ENCODE measurements at places on chromosomes 6 and 20.

DNA sequence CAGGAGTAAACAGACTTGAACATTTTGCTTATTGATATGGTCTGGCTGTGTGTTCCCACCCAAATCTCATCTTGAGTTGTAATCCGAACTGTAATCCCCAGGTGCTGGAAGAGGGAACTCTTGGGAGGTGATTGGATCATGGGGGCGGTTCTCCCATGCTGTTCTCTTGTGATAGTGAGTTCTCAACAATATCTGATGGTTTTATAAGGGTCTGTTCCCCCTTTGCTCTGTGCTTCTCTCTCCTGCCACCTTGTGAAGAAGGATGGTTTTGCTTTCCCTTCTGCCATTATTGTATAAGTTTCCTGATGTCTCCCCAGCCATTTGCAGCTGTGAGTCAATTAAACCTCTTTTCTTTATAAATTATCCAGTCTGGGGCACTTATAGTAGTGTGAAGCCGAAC, 40.0 kb downstream of the MYLIP start:
- no peak for DNase-seq

- DNase-seq: no peak
These were observed 194.2 kb downstream of the PRL start for GRCh38 chr6:22102671-22103070.

DNA sequence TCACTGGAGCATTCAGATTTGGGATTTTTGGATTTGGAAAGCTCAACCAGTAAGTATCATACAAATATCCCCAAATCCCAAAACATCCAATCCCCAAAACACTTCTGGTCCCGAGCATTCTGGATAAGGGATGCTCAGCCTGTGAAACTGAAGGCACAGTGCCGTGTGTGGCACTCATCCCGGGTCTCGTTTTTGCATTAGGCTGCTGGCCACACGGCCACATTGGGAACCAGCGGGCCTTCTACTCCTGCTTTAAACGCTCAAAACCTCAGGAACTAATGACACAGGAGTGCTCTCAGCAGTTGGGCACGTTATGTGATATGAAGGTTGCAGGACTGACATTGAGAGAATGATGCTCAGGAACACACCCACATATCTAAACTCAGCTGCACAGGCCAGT, 35.6 kb downstream of the PSMG4 start:
- no peak for DNase-seq

DNA sequence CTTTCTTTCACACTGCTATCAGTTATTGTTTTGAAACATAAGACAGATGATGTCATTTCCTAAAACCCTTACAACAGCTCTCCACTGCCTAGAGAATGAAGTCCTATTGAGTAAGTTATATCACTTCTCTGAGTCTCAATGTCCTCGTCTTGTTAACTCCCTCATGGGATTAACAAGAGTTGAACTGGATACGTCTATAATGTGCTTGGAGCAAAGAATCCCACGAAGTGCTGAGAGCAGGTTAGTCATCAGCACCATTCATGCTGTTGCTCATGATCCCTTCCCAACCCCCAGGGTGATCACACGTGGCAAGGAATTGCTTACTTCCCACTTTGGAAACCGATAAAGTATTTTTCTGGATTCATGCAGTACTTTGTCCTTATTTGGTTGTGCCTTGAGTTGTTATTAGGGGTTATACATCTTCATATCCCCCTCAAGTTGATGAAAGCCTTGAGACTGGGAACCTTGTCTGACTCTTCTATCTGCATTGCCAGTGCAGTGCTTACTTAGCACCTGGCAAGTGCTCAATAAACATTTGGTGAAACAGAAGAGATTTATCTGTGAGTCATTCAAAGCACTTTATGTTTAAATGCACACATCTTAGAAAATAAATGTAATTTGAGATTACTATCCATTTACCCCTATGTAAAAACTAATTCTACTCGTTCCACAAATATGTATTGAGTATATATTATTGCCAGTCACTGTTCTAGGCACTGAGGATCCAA, 487.5 kb downstream of the EPM2A start:
- no peak for DNase-seq

- no peak for DNase-seq
These were observed 1.5 kb upstream of the ADTRP start for GRCh38 chr6:11780097-11780428.

DNA sequence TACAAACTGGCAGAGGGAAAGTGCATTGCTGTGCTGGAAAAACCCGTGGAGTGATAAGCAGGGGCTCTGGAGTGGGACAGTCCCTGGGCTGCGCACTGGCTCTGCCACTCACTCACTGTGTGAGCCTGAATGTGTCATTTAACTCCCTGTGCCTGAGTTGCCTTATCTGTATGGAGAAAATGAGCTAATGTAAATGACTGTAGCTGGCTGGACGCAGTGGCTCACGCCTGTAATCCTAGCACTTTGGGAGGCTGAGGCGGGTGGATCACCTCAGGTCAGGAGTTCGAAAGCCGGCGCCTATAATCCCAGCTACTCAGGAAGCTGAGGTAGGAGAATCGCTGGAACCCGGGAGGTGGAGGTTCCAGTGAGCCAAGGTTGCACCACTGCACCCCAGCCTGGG, 18.4 kb upstream of the RPN2 start:
- DNase-seq: no peak

GRCh38 chr6:131317516-131317915, 182.2 kb downstream of the AKAP7 start:
- DNase-seq: no peak

- peak; percentile 81 for DNase-seq
These were observed at the start of gene PHACTR3 for GRCh38 chr20:59603781-59604541. PHACTR3 (plus strand) TSS chr20:59604540; CDS start chr20:59605015, 475 bp downstream.

GRCh38 chr20:47699818-47700217, 85.5 kb downstream of the SULF2 start:
- no peak for DNase-seq

GRCh38 chr20:40680161-40680959, 8.7 kb downstream of the MAFB start:
- no peak for DNase-seq

DNA sequence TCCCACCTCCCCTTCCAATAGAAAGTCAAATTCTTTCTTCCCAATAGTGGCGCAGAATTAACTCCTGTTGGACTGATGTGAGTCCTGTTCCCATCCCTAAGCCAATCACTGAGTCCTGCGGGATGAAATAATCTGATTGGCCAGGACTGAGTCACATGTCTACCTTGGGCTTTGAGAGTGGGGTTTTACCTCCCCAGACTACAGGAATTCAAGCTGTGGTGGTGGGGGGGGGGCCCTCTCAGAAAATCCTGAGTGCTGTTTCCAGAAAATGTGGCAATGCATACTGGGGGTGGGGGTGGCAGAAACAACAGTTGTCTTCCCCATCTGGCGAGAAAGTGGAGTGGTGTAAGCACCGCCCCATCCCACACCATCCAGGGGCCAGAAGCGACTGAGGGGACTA, 65.7 kb downstream of the CTCFL start:
- no peak for DNase-seq

DNA sequence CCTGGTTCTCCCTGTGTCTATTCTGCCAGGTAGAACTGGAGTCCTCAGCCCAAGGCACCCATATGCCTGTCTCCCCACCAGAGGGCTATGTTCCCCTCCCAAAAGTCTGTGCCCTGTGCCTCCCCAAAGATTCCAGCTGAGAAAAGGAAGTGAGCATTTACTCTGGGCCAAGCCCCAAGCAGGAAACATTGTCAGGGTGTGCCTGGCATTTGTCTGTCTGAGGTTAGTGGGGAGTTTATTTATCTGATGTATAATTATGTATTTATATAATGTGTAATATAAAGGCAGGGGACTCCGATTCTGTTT, 5.6 kb downstream of the GDF5 start:
- DNase-seq: no peak

GRCh38 chr6:122845916-122846612, 57.0 kb downstream of the SMPDL3A start:
- no peak for DNase-seq

DNA sequence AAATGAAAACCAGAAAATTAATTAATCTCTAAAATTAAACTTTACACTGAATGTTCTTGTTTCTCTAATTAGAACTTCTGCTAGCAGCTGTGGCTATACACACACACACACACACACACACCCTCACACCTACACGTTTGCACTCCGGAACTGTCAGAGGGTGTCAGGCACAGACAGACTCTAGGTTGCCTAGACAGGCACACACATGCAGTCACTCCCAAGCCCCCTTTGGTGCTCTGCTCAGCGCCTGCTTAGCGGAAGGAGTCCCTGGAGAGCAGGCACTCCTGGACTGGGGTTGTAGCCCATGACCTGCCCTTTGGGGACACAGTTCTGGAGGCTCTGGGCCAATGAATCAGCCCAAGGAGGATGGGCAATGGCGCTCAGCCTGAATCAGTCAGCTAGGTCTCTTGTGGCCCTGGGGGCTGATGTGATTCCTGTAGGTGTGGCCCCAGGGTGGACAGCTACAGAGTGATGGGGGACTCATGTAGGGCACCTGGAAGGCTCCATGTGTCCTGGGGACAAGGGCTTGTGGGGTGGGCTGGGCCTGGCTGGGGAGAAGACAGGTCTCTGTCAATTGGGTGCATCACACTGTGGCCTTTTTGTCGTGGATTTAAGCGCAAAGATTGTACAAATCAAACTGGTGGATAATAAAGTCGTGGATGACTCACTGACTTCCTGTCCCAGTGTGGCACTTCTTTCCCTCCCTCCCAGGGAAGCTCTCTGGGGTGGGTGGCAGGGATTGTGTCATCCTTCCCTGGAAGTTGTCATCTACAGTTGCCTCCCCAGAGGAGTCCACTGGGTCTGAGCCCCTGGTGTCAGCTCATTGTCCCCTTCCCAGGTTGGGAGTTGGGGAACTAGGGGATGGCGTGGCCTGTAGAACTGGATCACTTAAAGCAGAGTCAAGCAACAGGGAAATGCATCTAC, 8.8 kb downstream of the TMEM151B start:
- DNase-seq: no peak

DNA sequence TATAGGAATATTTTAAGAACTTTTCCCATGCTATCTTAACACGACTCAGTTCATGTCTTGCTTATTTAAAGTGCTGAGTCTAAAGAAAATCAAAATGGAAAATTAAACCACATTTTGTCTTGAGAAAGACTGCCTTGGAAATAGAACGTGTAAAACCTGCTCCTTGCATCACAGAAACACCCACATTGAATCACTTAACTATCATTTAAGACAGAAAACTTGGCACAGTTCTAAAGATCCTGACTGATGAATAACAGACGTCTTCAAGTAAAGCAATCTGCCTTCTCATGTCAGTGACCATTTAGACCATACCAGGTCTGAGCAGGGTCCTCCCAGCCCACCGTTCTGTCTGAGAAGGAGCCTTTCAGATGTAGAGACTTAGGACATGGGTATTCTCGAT, 7.4 kb downstream of the PERP start:
- DNase-seq: no peak

DNA sequence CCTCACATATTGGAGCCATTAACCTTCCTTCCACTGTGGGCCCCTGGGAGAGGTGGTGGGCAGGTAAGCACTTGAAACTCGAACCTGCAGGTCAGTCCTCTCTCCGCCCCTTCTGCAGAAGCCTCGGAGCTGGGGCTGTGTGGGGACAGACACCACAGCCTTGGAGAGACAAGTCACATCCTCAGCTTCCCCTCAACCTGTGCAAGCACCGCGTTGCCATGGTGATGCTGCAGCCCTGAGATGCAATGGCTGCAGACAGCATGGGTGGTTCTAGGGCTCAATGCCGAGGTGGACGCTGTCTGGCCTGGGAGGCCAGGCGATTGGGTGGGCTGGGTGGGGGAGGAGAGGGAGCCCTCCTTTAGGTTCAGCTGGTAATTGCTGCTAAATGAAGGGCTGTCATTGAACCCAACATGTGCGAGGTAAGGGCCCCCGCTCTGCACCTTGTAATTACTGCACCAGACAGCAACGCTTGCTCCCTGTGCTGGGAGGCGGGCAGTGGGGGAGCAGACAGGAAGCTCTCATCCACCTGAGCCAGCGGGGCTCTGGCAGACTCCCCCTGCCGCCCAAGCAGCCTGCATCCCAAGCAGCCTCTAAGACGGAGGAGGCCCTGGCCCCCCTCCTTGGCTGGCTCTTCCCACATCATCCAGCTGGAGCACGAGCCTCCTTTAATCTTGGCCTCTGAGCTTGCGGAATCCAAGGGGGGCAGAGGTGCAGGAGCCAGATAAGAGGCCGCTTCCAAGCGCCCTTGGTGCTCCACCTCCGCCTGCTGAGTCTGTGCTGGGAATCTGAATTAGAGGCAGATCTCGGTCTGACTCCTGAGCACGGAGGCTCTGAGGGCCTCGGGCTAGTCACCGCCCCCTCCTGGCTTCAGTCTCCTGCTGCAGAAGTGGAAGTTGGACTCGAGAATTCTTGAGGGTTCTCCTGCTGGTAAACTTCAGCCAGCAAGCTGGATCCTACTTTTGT, 39.8 kb upstream of the CDH22 start:
- DNase-seq: no peak
